ENCODE measurements at places on chromosomes 12 and 14. TPM values are rescaled to one million over a fixed set of nuclear protein-coding genes. Genes with fewer than 3 reads are reported as not detected.

DNA sequence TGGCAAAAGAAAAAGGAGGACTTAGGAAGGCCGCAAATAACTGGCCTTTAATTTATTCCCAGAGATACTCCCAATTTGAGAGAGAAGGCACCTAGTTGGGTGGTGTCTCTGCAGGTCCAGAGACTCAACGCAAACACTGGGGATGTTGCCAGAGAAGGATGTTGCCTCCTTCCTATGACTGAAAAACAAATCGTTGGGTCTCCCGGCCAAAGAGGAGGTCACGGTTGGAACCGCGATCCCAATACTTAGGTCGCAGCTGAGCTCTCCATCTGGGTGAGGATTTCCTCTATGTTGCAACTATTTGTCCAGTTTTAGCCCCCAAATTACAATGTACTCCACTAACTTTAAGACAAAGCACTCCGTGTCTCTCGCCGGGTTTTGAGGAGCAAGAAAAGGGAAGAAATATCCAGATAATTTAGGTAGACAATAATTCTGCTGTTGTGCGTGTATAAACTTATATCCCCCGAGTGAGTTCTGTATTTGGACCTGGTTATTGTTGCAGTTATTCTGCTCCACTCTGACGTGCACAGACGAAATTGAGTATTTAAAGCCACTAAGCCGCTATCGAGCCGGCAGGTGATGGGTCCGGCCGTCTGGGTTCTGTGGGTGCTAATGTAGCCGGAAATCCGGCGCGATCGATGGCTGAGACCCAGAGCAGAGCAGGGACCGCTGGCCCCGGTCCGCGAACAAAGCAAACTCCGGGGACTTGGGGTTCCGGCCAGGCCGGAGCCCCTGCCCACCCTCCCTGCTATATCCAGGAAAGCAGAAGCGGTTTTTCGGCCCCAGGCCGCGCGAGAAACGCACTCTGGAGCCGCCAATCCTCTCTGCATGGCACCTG is 5.7 kb downstream of the HOXC12 start:
- H3K4me3 ChIP-seq, result peak overlapping the region; percentile 66
- no peak for DNase-seq
- H3K27ac ChIP-seq, result peak overlapping the region; percentile 24
- H3K4me1 ChIP-seq, result peaks cover 28% of the 10 kb centered on the region
- peaks cover 20% of the 10 kb centered on the region for H3K36me3 ChIP-seq

GRCh38 chr14:23937203-23937602 is 16.4 kb upstream of the DHRS4 start:
- H3K4me3 ChIP-seq, result no peak overlapping the region
- peaks cover 6% of the 10 kb centered on the region for H3K4me1 ChIP-seq
- no peak for DNase-seq
- peaks cover 5% of the 10 kb centered on the region for H3K36me3 ChIP-seq
- no peak overlapping the region for H3K27ac ChIP-seq

- H3K36me3 ChIP-seq, result no peaks in the 10 kb centered on the region
- DNase-seq, result no peak
- no peak overlapping the region for H3K27ac ChIP-seq
- no peaks in the 10 kb centered on the region for H3K27me3 ChIP-seq
- H3K4me3 ChIP-seq, result no peak overlapping the region
Measured at GRCh38 chr14:105466531-105467248, 7.9 kb upstream of the CRIP2 start.

GRCh38 chr14:44803239-44803905 is 158.4 kb downstream of the KLHL28 start:
- H3K36me3 ChIP-seq, result peaks cover 3% of the 10 kb centered on the region
- peaks cover 2% of the 10 kb centered on the region for H3K4me1 ChIP-seq
- H3K4me3 ChIP-seq, result no peak overlapping the region

DNA sequence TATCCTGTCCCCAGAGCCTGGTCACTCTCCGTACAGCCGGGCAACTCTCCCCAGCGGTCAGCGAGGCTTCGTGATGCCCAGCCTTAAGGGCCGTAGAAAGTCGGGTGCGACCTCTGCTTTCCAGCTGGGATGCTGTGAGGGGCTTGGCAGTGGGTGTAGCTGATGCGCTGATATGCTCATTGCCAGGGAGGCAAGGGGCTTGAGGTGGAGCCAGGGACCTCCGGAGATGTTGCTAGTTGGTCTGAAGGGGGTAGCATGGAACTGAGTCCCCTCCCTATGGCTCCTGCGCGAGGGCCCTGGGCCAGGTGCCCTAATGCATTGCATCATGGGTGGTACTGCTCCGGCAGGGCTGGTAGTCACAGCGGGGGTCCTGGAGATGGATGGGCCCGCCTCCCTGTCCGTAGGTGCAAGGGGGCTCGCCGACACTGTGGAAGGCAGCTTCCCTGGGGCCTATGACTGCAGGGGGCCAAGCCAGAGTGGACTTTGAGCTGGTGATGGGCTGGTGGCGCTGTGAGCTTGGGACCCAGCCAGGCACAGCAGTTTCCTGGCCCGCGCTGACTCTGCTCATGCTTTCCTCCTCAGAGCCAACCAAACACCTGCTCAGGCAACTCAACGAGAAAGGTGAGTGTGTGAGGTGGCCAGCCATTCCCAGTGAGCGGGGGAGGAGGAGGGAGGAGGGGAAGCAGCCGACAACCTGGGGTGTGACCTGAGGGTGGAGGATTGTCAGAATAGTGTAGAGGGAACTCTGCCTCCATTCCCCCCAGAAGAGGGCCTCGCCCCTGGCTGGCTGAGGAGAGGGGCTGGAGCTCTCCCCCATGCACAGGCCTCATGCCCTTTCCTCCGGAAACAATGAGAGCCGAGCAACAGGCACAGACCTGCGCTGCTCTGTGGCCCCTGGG is 32.3 kb downstream of the PLEKHG3 start:
- H3K4me1 ChIP-seq, result peaks cover 33% of the 10 kb centered on the region
- peaks cover 12% of the 10 kb centered on the region for H3K36me3 ChIP-seq
- H3K27ac ChIP-seq, result no peak overlapping the region

The BBOF1 gene
- total RNA-seq, result 2.8 TPM

GRCh38 chr14:72612041-72612440 is 281.9 kb downstream of the DPF3 start:
- H3K4me3 ChIP-seq, result no peak overlapping the region
- peaks cover 8% of the 10 kb centered on the region for H3K4me1 ChIP-seq
- no peak overlapping the region for H3K27ac ChIP-seq
- no peak for DNase-seq

DNA sequence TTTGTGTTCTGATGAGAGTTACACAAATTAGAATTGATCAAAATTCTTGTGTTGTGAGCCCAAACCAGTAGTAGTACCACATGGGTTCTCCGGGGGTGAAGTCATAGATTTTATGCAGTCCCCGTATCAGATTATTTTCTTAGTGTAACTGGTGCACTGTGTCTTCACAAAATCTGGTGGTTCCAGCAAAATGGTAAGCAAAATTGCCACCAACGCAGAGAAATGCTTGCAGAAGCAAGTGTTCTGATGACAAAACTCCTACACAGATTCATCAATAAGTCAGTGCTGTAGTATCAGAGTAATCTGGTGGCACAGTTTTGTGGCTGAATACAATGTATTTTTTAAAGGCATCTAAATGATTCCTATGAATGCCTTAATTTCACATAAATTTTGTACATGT is 1.3 kb upstream of the CACNA2D4 start:
- H3K27me3 ChIP-seq, result peaks cover 28% of the 10 kb centered on the region
- peaks cover 2% of the 10 kb centered on the region for H3K36me3 ChIP-seq
- H3K4me3 ChIP-seq, result no peak overlapping the region
- DNase-seq, result no peak

- H3K27me3 ChIP-seq, result no peaks in the 10 kb centered on the region
- H3K36me3 ChIP-seq, result no peaks in the 10 kb centered on the region
- DNase-seq, result no peak
- H3K4me1 ChIP-seq, result no peaks in the 10 kb centered on the region
- no peak overlapping the region for H3K4me3 ChIP-seq
- no peak overlapping the region for H3K27ac ChIP-seq
Measured at GRCh38 chr14:84929086-84929485, 600.9 kb upstream of the FLRT2 start.

DNA sequence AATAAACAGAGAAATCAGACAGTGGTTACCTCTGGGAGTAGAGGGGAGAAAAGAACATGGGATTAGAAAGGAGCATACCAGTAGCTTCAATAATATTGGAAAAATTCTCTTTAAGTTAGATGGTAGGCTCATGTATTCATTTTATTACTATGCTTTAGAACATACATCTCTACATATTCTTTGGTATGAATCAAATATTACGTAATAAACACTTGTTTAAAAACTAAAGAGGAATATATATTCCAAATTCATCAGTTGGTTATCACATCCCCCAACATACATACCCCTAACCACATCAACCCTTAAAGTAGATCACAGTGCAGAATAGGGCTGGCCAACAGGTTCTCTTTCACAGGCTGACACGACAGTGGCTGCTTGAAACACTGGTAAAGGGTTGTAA is 5.6 kb downstream of the RPAP3 start:
- peaks cover 2% of the 10 kb centered on the region for H3K36me3 ChIP-seq
- no peak overlapping the region for H3K27ac ChIP-seq
- DNase-seq, result no peak
- peaks cover 20% of the 10 kb centered on the region for H3K4me1 ChIP-seq
- no peak overlapping the region for H3K4me3 ChIP-seq

DNA sequence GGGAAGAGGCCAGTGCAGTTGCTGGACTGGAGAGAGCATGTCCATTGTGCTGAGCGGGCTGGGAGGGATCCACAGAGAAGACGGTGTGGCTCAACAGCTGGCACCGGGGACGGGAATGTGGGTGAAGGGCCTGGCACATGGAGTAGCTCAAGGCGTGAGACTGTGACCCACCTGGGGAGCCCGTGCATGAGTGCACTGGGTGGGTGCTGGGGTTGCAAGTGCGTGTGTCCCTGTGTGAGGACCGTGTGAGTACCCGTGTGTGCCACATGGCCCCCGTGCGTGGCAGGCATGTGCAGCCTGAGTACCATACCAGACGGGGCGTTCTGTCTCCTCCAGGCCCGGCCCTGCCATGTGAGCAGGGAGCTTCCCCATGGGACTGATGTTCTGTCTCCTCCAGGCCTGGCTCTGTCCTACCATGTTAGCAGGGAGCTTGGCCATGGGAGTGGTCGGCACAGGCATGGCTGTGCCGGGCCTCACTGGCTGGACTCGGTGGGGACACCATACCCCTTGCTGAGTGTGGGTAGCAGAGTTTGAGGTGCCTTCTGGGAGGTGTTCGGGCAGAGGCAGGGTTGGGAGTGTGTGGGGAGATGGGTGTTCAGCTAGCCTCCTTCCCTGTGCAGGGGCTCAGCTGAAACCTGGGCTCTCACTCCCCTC is 234.4 kb downstream of the TMEM121 start:
- H3K27ac ChIP-seq, result no peak overlapping the region
- H3K4me3 ChIP-seq, result no peak overlapping the region
- H3K4me1 ChIP-seq, result no peaks in the 10 kb centered on the region
- H3K36me3 ChIP-seq, result peaks cover 4% of the 10 kb centered on the region
- no peak for DNase-seq

The ATXN3 gene
- total RNA-seq, result 28.0 TPM

DNA sequence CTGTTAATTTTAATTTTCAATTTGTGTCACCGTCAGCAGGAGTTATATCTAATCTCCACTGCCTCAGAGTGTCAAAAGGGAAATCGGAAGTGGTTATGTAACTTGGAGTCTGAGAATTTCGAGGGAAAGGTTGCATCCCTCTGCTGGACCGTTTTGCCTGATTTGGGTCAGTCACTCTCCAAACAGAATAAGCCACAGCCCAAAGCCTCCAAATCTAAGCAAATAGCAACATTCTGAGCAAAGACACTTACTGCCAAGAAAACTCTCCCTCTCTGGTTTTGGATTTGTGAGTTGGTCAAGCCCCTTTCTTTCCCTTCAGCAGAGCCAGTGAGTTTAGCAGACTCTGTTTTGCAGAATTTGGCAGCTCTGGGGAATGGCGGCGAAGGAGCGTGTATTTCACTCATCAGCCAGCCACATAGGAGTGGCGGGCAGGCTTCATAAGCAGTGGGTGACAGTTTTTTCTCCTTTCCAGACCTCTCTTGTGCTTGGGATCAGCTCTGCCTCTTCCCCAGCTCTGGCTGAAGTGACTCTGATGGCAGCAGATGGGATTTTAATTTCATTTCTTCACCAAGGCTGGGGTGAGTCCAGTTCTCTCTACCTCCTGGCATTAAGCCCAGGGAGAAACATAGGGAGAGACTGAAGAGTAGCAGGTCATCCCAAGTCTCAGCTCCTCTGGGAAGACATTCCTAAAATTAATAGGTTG is 218.7 kb upstream of the NOS1 start:
- H3K27ac ChIP-seq, result no peak overlapping the region
- no peaks in the 10 kb centered on the region for H3K4me1 ChIP-seq
- H3K36me3 ChIP-seq, result no peaks in the 10 kb centered on the region
- H3K4me3 ChIP-seq, result no peak overlapping the region
- H3K27me3 ChIP-seq, result peaks cover 12% of the 10 kb centered on the region
- no peak for DNase-seq
